ENCODE measurements at places on chromosomes 2 and 18.

GRCh38 chr2:149353421-149353820 is 23.0 kb downstream of the LYPD6 start:
- DNase-seq, result no peak

DNA sequence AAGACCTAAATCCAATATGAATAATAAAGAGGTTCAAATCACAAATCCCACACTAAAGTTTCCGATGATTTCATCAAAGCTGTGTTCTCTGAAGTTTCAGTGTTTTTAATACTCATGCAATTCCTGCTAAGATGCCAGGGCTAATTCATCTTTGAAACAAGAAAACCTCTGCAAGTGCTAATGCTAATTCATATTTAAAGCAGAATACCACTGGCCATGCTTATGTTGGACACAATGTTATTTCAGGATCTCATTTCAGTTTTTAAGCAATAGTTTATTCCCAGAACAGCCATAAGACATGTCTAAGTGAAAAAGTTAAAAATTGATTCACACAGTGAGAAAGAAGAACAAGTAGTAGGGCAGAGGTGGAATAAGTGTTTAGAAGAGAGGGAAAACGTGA is 62.8 kb downstream of the GRB14 start:
- no peak for DNase-seq

GRCh38 chr2:233418052-233418760 is 63.9 kb downstream of the DGKD start:
- no peak for DNase-seq

GRCh38 chr2:234203135-234203984 is 152.9 kb downstream of the SPP2 start:
- no peak for DNase-seq

DNA sequence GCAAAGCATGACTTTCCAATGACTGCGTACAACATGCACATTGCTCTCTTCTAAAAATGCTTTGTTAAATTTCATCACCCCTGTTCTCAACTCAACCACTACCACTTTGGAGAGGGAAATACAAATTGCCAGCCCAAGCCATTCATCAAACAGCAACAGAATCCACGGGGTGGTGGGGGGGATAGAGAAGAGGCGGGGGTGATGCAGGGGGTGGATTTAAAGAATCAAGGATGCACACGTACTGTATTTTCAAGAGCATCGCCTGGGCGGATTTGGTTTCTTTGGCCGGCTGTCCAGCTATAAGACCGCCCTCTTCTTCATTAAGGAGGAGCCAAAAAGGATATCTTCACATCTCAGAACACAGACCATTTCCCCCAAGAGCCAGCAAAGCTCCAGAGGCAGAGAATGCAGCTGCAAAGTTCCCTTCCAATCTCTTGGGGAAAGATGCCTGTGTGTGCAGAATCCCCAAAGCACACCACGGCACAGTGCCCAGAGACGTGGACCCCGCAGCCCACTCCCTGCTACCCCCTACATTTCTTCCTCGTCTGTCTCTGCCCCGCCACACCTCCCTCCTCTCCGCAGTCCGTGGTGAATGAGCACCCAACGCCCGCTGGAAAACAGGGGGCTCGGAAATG is 977 bp downstream of the SLC8A1 start:
- no peak for DNase-seq

GRCh38 chr2:43124687-43125057 is 101.7 kb downstream of the ZFP36L2 start:
- no peak for DNase-seq

DNA sequence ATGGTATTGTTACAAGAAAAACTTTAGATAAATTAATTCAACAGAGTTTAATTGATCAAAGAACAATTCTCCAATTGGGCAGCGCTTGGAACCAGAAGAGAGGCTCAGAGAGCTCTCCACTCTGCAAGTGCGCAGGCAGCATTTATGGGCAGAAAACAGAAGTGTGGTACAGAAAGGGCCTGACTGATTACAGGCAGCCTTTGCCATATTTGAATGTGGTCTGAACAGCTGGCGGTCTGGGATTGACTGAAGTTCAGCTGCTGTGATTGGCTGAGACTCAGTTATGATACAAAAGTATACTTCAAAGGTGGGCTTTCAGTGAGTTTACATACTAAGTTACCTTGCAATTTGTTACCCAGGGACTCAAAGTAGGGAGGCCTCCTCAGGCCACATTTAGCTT is 301.3 kb upstream of the ID2 start:
- no peak for DNase-seq

GRCh38 chr2:231452799-231453508 is 11.3 kb downstream of the NCL start:
- no peak for DNase-seq

- DNase-seq, result no peak
Observed at GRCh38 chr2:126413079-126413478, 242.9 kb upstream of the GYPC start.

DNA sequence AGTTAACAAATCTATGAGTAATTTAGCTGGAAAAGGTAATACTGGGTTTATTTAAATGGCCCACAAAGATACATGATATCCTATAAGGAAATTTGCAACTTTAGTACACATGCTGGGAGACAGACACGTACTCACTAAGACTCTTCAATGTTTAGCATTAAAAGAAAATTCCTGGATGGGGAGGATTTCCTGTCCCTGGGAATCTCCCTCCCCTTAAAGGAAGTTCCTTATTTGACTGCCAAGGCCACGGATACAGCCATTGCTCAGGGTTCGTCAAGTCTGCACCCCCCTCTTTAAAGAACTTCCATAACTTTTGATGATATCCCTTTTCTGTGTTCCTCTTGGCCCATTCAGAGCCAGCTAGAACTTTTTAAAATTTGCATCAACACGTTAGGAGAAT is 267.6 kb downstream of the CD226 start:
- no peak for DNase-seq

- DNase-seq, result no peak
Observed at GRCh38 chr2:112706170-112706664, 14.6 kb upstream of the NT5DC4 start.

- no peak for DNase-seq
Observed at GRCh38 chr2:239298116-239298804, 102.6 kb downstream of the HDAC4 start.

DNA sequence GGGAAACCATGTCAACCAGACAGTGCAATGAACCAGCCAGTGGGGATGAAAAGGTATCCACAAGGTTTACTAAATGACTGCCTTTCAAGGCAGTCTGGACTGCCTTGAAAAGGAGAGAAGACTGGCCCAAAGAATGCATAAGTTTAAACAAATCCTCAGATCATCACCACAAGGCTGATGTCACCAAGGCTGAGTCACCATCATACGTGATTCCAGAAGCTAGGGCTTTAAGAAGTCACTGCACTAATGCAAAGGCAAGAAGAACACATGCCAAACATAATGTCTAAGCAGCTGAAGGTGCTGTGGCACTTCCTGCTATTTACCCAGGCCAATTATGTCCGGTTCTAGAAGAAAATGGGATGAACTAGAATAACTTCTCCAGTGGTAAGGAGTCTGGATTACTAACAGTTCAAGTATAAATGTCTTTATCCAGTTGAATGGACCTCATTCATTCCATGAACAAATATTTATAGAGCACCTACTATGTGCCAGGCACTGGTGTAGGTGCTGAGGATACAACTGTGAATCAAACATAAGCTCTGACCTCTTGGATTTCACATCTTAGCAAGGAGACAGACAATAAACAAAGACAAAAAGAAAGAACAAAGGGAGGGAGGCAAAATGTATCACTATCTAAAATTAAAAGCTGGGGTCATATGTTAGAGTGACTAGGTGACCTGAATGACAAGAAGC is 37.6 kb upstream of the ONECUT2 start:
- DNase-seq, result no peak

- DNase-seq, result no peak
Observed at GRCh38 chr2:181380581-181380980, 76.6 kb upstream of the ITGA4 start.

GRCh38 chr2:177998996-177999395 is 73.6 kb downstream of the PDE11A start:
- DNase-seq, result no peak

- no peak for DNase-seq
Observed at GRCh38 chr2:127060264-127060945, 46.5 kb downstream of the BIN1 start.

DNA sequence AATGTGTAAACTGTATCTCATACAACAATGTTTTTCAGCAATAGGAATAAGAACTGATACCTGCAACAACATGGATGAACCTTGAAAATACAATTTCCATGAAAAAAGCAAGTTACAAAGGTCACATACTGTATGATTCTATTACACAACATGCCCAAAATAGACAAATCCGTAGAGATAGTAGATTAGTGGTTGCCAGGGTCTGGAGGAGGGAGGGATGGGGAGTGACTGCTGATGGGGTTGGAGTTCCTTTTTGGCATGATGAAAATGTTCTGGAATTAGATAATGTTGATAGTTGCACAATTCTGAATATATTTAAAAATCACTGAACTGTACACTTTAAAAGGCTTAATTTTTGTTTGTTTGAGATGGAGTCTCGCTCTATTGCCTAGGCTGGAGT is 33.8 kb downstream of the UBXN4 start:
- DNase-seq, result no peak

DNA sequence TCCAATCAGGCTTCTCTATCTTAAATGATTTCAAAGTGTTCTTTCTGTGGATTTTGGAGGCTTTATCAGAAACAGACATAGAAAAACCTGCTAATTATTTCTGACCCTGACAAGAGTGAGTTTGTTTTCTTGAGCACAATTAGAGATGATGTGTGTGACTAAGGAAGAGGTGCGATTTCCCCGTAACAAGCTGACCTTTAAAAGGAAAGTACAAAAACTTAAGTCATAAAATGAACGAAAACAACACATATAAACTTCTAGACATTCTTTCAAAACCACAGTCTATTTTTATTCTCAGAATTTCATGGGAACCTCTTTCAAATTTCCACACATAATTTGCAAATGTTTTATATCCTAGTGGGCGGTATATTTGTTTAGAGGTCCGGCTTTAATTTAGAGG is 604.8 kb downstream of the CPS1 start:
- no peak for DNase-seq

- no peak for DNase-seq
Observed at GRCh38 chr18:58640428-58640805, 11.5 kb upstream of the ALPK2 start.

- DNase-seq, result no peak
Observed at GRCh38 chr2:203887677-203888076, 20.1 kb downstream of the CTLA4 start.

DNA sequence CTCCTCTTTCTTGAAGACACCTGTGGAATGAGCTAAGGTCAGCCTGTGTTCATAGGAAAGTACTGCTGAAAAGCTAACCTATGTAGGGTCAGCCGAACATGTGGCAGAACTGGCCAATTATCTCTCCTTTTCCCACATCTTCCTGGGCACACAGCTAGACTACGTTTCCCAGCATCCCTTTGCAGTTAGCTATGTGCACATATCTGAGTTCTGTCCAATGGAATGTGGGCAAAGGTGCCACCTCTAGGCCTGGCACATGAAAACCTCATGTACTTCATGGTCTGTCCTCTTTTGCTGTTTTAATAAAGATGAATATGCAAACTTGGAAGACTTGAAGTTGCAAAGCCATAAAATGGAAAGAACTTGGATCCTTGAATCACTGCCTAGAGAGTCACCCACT is 352.6 kb downstream of the TNS1 start:
- DNase-seq, result no peak

GRCh38 chr2:36798724-36799123 is 102.2 kb downstream of the VIT start:
- no peak for DNase-seq

DNA sequence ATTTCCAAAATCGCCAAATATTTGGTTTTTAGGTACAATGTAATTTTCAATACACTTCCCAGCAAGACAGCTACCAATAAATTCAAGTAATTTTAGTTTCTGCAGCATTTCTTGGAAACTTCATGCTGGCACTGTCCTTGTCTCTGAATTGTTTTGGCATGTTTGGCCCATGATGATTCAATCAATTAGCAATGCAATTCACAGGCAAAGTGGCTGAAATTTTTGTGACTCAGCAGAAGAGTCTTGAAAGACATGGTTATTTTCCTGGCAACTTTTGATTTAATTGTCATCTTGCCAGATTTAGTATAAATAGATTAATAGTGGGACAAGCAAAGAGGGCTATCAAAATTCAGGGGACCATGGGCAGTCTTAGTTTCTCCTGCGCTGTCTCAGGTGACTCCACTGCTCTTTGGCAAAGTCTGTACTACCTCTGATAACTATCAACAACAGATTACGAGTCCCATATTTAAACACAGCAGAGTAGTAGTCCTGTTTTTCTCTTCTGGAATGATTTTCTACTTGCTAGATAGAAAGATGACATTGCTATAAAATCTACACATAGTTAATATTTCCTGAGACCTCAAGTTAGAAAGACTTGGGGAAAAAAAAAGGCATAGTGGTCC is 88.9 kb upstream of the CYP26B1 start:
- no peak for DNase-seq

DNA sequence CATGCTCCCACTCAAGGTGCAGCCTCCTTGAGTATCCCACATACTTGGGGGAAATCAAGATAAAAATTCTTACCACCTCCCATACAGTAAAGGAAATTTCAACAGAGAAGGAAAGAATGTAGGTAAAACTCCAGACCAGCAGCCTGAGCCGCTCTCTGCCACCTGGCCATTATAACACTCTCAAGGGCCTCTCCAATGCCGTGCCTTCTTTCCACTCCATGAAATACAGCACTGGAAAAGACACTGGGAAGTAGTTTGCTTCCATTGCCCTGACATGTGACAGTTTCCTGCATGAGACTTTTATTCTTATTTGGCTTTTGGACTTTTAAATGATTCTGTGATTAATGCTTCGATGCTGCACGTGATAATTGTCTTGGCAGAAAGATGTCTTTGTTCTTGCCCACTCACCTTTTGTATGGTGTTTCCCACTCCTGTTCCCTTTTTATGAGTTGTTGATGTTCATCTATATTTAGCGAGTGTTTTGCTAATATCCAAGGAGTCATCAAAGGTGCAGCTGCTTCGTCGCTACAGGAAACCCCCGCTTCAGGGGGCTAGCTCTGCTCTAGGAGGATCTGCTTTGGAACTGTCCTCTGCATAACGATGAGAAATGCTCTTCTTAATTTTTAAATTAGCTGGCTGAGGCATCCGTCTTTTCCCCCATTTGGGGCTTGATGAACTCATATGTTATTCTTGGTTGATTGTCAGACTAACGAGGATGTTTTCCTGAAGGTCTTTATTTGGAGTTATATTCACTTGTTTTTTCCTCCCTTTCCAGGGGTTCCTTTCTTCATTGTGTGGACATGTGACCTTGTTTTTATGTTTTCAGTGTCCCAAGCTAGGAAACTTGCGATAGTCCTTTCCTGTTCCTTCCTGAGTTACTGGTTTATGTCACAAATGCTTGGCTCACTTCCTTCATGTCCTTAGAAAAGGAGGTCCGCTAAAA is 179.4 kb downstream of the TXNL1 start:
- DNase-seq, result no peak
